ENCODE measurements at places on chromosomes 4 and X.

DNA sequence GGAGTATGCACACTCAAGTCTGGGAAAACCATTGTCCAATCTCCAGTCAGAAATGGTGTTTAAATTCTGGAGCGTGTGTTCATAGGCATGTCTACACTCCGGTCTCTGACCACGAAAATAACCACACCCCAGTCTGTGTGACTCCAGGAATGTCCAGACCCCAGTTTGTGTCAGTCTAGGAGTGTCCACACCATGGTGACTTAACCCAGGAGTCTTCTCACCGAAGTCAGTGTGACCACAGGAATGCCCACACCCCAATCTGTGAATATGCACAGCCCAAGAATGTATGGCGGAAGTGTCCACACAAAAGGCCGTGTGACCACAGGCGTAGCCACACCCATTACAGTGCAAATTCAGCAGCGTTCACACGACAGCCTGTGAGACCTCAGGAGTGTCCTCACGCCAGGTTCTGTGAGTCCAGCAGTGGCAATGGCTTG lies 11.4 kb downstream of the FTSJ1 start:
- peak; percentile 90 for DNase-seq

DNA sequence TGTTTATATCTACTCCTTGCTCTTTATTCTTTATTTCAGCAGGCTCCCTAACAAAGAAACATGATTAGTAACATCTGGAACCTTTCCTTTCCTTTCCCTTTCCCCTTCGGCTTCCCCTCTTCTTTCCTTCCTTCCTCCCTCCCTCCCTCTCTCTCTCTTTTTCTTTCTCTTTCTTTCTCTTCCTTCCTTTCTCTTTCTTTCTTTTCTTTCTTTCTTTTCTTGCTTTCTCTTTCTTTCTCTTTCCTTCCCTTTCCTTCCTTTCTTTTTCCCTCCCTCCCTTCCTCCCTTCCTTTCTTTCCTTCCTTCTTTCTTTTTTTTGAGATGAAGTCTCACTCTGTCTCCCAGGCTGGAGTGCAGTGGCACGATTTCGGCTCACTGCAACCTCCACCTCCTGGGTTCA lies 30.7 kb upstream of the RBMX start:
- DNase-seq = no peak

- no peak for DNase-seq
These were observed 104.2 kb upstream of the PUDP start for GRCh38 chrX:7252013-7252610.

DNA sequence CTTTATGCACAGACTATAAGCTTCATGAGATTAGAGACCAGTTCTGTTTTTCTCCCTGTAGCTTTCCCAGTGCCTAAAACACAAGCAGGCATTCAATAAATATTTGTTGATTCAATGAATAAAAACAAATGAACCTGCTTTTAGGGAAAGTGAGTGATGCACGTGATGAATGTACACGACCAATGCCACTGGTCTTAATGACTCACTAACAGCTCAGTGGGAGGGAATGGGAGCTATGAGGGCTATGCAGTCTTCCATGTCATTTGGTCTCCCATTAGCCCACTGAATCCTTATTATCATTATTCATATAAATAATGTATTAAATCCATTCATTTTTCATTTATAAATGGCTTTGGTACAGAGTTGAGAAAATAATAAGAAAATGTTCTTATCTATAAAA lies 247.4 kb downstream of the FBXO8 start:
- DNase-seq = no peak

DNA sequence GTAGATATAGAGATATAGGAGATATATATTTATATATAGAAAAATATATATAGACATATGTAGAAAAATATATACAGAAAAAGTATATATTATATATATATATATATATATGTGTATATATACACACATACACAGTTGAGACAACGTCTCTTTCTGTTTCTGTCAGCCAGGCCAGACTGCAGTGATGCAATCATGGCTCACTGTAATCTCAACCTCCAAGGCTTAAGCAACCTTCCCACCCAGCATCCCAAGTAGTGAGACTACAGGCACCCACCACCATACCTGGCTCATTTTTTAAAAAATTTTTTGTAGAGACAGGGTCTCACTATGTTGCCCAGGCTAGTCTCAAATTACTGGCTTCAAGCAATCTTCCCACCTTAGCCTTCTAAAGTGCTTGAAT lies 426.3 kb downstream of the GPM6A start:
- DNase-seq = no peak

GRCh38 chr4:86221002-86221401 lies 138.9 kb downstream of the MAPK10 start:
- DNase-seq = no peak

All from fibroblast of lung (primary cell).